ENCODE measurements at places on chromosomes 2 and 18.

DNA sequence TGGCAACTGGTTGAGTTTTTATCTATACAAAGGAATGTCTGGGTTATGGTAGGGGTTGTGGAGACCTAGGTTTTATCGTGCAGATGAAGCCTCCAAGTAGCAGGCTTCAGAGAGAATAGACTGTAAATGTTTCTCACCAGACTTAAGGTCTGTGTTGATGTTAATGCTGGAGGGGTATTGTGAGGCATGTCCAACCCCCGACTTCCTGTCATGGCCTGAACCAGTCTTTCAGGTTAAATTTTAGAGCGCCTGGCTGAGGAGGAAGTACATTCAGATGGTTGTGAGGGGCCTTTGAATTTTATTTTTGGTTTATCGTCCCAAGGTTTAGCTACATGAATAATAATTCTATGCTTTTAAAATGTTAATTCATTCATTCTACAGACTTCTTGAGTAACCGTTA lies 435.1 kb downstream of the DLGAP1 start:
- no peak for DNase-seq

DNA sequence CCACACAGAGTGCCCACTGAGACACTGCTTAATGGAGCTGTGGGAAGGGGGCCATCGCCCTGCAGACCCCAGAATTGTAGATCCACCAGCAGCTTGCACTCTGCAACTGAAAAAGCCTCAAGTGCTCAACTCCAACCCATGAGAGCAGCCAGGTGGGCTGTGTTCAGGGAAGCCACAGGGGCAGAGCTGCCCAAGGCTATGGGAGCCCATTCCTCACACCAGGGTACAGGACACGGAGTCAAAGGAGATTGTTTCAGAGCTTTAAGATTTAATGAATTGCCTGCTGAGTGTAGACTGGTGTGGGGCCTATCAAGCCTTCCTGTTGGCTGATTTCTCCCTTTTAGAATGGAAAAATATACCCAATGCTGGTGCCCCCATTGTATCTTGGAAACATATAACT lies 17.2 kb downstream of the TPO start:
- DNase-seq = no peak

DNA sequence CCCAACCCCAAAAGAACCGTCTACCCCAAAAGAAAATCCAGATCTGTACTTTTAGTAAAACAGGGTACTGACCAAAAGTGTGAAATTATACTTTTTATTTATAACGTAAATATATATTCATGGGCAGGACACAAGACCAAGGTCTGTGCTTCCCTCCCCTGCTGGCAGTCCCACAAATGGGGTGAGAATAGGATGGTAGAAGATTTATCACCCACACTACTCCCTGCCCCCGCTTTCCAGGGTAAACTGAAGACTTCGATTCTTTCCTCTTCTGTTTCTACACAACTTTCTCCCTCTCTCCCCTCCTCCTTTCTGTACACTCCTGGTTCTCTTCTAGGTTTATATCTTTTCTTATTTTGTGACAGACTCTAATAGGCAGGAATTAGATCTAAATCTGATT lies 79.7 kb downstream of the MDH1 start:
- no peak for DNase-seq

DNA sequence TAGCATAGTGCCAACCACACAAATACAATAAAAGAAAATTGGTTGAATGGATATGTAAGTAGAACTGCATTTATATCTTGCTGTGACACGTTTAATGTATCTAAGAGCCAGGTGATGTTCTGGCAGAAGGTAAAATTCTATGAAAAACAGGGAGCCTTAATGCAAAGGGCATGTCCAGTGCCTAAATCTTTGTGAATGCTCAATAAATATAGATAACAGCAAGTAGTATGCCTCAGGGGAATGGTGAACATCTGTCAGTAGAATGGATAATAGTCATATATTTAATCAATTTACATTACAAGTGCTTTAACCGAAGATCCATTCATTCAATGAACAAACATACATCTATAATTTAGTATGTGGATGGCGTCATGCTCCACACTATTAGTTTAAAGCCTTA lies 43.7 kb upstream of the NYAP2 start:
- DNase-seq = no peak

DNA sequence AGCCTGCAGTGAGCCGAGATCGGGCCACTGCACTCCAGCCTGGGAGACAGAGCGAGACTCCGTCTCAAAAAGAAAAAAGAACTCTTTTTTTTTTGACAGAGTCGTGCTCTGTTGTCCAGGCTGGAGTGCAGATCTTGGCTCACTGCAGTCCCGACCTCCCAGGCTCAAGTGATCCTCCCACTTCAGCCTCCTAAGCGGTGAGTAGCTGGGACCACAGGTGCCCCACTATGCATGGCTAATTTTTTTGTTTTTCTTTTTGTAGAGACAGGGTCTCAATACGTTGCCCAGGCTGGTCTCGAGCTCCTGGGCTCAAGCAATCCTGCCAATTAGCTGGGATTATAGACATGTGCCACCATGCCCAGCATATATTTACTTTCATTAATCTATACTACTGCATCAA lies 12.5 kb upstream of the INO80D start:
- DNase-seq = no peak

DNA sequence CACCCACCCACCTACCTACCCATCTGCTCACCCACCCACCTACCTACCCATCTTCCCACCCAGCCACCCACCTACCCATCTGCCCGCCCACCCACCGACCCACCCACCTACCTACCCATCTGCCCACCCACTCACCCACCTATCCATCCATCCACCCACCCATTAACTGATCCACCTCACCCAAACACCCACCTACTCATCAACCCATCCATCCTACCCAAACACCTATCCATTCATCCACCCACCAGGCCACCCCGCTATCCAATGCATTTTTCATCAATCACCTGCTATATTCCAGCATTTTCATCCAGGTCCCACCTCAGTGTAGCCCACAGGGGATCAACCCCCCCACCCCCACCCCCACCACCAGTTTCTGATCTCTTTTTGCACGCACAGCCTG lies 121.8 kb downstream of the GLI2 start:
- DNase-seq = no peak

DNA sequence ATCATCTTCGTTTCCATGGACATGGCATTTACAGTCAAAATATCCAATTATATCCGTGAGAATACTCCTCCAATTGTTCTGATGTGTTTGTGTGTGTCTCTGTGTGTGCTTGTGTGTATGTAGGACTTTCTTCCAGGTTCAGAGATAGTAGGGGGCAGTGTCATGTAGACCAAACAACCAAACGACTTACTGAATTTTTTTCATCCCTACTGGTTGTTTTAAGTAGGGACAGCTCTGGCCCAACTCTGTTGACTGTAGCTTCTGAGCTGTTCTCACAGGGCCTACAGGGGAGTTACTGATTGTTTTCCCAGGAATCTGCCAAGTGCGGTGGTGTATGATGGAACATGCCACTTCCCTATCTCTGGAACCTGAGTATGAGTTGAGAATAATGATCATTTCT lies 69.6 kb downstream of the ETAA1 start:
- DNase-seq = no peak

DNA sequence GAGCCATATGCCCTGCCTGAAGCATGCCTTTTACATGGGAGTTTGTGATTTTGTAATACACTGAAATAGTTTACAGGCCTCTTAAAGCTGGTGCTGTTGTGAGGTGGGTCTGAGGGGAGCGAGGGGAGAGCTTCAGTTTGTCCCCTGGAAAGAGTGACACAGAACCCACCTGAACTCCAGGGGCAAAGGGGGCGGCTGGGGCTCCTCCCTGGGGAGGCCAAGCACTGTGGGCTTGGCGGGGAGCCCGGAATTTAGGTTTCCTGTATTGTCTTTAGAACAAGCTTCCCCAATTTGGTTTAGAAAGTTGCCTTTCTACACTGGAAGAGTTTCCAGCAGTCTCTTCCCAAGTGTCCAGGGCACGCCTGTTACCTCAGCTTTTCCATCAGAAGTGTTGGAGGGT lies 75.7 kb downstream of the VAPA start:
- no peak for DNase-seq

DNA sequence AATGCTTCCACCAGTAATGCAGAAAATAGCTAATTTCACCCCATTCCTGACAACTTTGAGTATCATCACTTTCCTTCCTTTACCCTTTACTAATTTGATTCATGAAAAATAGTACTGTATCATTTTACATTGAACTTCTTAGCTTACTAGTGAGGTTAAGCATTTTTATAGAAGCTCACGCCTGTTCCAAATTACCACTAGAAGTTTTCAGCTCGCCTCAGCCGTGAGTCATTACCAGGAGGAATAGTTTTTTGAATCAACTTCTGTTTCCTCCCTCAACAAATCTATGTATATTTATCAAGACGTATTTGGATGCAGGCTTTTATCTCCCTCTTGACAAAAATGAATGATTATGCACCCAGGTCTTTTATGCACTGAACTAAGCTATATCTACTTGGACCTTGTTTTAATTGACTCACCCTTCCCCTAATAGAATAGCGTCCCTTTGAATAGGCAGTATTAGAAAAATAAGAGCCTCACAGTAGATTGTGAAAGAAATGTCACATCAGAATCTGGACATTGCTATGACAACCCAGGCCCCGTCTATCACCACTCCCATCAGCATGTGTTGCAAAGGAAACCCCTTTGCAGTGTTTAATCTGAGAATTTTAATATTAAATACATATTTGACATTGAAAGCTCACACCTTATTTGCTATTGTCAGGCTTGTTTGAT lies 207.4 kb upstream of the NRP2 start:
- DNase-seq = no peak

- no peak for DNase-seq
These were observed 443.9 kb upstream of the ZNF804A start for GRCh38 chr2:184154438-184154837.

DNA sequence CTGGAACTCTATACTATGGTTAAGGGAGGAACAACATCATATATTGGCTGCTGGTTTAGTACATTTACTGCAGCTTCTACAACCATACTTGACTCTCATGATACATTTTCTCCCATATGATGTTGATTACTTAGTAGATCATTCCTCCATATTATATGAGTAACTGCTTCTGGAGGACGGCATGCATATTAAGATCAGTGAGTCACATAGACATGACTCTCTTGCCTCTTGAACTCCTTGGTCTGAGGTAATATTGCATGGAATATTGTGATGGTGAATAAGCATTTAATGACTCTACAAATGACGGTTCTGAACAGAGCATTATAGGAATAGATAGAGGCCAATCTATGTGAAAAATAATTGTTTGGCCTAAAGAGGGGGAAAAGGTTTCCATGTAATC lies 418.8 kb upstream of the SPHKAP start:
- DNase-seq = no peak

GRCh38 chr2:5696945-5697521 lies 4.8 kb downstream of the SOX11 start:
- DNase-seq = no peak

DNA sequence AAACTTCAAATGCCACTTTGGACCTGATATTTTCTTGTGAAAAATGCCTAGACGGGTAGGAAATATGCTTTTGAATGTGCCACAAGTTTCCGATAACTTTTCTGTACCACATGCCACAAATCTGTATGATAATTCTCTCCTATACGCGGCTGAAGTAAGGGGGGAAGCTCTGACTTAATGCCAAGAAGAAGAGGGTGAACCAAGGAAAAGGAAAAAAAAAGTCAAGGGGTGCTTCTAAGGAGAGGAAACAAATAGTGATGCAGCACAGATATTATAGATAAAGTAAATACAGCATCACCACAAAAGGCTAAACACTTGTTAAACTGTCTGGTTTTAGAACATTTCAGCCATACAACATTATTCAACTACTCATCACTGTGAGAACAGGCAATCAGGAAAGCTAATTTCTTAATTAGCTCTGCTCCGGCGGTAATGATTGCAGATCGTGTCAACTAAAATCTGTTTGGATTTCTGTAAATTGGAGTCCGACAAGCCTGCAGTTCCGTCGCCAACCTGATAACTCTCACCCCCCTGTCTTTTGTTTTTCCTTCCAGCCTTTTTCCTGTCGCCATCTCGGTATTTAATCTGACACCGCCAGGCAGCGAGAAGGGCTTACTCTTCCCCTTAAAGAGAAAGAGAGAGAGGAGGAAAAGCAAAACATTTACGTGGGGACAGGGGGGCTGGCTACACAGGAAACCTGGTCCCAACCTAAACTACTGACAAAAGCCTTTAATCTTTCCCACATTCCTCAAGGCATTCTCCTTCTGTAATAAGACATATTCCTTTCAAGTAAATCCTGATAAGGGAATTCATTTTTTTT lies 67.5 kb downstream of the ZEB2 start:
- no peak for DNase-seq

- DNase-seq = no peak
These were observed 28.3 kb downstream of the ADAM23 start for GRCh38 chr2:206471524-206472062.

DNA sequence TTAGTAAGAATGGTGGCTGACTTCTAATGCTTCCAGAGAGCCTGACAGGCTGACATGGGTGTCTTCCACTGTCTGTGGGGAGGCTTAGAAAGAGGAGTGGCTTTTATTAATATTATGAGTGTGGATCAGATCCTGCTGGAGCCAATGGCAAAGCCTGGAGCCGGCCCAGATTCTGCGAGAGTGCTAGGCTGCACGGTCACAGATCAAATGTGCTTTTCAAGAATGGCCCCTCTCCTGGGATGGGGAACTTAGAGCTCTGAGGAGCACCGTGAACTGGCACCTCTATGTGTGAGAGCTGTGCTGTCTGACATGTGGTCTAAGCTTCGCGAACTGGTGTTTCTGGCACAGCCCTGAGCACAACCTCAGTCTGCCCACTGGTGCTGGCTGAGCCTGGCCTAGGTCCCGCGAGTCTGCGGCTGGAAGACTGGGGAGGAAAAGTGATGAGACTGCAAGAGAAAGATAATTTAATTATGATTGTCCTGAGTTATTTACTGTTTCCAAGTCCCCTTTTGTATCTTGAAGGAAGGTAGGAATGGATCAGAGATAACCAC lies 70.4 kb downstream of the ASAP2 start:
- DNase-seq = no peak

- no peak for DNase-seq
These were observed 185.5 kb downstream of the CDH2 start for GRCh38 chr18:27991391-27991790.

- no peak for DNase-seq
These were observed 1301.4 kb upstream of the PIK3C3 start for GRCh38 chr18:40653682-40654081.

- no peak for DNase-seq
These were observed 1180.7 kb upstream of the CRIM1 start for GRCh38 chr2:35174845-35175244.

DNA sequence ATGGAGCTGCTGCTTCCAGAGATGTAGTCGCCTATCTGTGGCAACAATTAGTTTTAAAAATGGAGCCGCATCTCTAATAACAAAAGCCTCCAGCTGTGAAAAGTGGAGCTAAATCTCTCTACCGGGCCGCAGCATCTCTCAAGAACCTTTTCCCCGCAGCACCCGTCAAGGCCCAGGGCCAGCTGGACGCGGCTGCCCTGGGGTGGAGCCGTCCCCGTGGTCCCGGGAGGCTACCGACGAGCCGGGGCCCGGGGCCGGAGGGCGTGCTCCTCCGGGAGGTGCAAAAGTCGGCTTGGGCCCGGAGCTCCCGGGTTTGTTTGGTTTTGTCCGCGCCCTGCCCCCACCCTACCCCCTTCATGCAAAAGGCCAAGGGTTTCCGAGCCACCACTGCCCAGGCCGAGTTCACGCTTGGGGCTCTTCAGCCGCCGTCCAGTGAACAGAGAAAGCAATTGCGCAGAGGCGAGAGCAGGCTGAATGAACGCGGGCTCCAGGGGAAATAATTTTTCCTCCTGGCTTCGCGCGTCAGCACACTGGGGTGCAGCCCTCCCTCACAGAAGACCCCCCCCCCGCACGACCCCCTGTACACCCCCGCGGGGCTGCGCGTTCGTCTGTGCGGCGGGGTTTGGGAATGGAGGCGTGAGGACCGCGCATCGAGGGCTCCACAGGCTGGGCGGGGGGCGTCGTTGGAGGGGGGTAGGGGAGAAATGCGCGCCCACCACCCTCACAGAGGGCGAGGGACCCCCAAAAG lies 557 bp upstream of the GREB1L start:
- DNase-seq = no peak

Data from stimulated activated CD8-positive, alpha-beta memory T cell treated with anti-CD3 and anti-CD28 coated beads, Interleukin-15, amount 100 ng/mL, for 48 hours (primary cell).